Stimulated activated CD4-positive, alpha-beta T cell treated with anti-CD3 and anti-CD28 coated beads, Interleukin-12 subunit alpha, Interleukin-12 subunit beta, amount 100 ng/mL, for 4 hours (primary cell): ENCODE measurements at places on chromosomes 1 and 21.
A peak's percentile ranks its signal among the peaks of the same experiment; 100 is the strongest.

DNA sequence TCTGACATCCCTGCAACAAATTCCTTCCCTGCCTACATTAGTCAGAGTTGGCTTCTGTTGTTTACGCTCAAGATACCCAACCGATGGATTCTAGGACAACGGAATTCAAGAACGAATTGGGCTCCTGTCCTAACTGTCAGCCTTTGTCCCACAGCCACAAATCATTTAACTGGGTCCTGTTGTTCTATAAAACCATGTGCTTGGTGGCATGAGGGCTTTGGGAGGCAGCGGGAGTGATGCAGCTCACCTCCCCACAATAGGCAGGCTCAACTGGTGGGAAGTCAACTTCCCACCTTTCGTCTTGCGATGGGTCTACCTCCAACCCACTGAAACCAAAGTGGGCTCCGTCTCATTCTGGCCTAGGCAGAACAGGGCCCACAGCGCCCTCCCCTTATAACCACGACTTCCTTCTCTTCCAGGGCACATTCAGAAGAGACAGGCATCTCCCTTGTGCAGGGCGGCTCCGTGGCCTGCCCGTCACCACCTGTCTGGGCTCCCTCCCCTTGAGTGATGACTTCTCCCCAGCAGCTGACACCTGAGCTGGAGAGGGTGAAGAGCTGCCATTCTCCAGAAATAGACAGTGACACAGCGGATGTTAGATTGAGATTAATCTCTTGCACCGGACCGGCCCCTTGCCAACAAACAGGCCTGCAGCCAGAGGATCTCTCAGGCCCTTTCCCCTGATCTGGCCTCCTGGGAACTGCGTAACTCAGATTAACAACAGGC lies 26.5 kb downstream of the LRRC38 start:
- no peak for DNase-seq

GRCh38 chr21:28233536-28234220 lies 759.0 kb downstream of the LTN1 start:
- DNase-seq = no peak

DNA sequence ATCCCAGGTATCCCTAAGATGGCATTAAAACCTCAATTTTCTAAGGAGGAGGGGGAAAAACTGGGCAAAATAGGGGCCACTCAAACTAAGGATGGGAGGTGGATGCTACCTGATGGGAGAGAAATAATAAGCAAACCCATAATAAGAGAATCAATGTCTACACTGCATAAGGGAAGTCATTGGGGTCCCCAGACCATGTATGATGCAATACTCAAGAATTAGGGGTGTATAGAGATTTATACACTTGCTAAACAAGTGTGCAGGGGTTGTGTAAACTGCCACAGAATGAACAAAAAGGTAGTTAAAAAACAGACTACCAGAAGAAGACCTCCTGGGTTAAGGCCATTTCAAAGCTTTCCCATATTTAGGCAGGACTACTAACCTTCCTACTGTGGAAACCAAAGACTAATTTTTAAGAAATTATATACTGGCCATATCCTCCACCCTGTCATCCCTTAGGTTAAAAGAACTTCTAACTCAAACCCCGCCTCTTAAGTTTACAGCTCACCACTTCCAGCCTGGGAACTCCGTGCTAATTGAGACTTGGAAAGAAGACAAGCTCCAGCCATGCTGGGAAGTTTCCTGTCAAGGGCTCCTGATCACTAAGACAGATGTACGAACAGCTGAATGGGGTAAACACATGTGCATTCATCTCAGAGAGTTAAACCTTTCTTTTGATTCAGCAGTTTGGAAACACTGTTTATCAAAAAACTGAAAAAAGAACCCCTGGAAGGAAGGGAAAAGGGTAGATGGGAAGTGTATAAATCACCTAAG lies 64.4 kb upstream of the TLR5 start:
- DNase-seq = no peak

GRCh38 chr1:81974883-81975555 lies 174.3 kb downstream of the ADGRL2 start:
- DNase-seq = no peak

DNA sequence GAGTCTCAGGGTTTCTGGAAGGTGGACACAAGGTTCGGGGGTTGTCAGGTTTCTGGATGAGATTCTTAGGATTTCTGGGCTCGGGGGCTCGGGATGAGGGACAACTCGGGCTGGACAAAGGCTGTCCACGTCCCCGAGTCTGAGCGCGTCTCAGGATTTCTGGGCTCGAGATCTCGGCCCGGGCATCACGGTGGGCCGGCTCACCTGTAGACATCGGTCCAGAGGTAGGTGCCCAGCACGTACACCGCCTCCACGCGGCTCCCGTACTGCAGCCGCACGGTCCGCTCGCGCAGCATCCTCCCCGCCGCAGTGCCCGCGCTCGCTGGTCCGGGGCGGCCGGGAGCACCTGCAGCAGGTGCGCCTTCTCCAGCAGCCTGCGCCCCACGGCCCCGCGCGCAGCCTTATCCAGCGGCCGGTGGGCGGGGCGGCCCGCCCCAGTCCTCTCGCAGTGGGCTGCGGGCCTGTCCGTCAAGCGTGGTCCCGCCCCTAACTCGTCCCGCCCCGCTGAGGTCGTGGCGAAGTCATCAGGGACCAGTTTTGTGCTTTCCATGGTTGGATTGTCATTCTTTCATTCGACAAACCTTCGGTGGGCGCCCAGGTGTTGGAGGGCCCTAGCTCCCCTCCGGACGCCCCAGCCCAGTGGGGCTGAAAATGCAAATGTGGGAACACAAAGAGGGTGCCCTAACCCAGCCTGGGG lies at the start of gene PADI2:
Gene PADI2, minus strand, starts transcription at position 376 of the 697 bp plus-strand sequence. Its CDS starts 80 bp downstream, at position 296.
- DNase-seq = peak; percentile 57
